ENCODE measurements at places on chromosomes 5 and 9.

DNA sequence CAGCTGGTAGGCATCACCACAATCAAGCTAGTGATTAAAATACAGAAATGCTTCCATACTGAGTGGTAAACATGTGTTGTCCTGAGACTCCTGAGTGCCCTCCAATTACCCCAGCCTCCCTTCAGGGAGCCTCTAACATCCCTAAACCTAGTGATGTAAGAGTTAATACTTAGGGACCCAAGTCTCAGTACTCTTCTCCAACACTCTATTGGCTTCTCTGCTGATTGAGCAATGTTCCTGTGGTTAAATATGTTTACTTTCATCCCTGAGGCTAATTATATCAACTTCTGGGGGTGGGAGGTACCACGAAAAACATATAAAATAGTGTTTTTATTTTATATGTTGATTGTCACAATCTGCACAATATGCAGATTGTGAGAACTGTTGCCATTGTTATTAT, 5.0 kb downstream of the GRXCR2 start:
- no peak for DNase-seq

- no peak for DNase-seq
Measured at GRCh38 chr9:35729700-35730485, 2.1 kb downstream of the TLN1 start.

GRCh38 chr5:174599992-174600391, 124.4 kb upstream of the MSX2 start:
- DNase-seq: no peak

DNA sequence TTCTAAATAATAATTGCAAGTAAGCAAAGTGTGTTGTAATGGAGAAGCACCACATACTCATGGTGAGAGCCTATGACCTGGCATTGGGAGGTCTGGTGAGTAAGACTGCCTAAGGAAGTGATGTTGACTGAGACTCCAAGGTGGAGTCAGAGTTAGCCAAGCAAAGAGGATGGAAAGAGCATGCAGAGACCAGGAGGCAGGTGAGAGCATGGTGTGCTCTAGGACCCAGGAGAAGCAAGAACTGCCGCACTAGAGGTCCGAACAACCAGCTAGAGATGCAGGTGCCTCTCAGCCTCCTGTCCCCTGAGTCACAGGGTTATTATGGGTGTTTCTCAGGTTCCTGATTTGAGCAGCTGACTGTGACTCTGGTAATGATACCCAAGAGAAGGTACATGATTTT, 27.3 kb downstream of the ANP32B start:
- no peak for DNase-seq

DNA sequence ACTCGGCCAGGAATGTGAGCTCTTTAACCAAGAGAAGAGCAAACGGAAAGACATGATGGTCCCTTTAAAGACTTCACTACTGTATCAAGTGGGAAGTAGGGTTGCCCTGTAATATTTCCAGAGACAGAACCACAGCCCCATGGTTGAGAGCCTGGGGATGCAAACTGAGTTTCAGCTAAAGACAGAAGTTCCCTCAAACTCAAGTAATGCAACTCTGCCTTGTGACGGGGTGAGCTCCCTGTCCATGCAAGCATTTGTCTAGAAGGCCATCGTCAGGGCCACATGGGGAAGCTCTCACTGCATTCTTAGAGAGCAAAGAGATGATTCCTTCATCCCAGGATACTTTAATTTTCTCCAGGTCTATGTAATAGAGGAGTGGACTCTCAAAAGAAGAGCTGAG, 82.8 kb downstream of the INSYN2B start:
- DNase-seq: no peak

DNA sequence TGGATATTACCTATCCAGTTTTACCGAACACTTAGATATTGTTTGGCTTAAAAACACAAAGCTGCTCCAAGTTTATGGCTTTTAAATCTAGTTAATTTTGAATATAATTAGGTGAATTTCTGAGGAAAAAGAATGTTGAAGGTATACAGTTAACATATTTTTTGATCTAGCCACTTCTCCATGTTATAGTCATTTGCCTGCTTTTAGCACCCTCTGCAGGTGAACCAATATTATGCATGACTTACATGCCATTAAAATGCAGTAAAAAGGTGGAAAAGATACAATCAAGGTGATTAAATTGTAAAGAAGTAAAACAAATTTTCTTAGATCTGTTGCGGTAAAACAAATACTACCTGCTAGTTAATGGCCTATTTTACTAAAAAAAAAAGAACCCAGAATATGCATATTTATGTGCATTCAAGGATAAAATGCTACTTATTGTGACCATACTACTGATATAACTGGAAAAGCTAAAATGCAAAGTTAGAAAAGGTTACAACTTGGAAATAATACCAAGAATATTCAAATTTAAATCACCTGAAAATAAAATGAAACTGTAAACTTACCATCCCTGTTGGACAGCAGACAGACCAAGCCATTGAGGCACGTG, 132.1 kb downstream of the AP3B1 start:
- DNase-seq: no peak

GRCh38 chr5:158805195-158805594, 294.5 kb downstream of the EBF1 start:
- DNase-seq: no peak

DNA sequence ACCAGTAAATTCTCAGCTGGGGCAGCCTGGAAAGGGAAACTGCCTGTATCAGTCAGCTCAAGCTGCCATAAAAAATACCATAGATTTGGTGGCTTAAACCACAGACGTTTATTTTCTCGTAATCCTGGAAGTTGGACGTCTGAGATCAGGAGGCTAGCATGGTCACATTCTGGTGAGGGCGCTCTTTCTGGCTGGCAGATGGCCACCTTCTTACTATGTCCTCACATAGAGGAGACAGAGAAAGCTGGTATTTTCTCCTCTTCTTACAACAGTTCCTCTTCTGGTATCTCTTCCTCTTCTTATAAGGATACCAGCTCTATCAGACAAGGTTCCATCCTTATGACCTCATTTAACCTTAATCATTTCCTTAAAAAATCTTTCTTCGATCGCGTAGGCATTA, 50.5 kb upstream of the RFX3 start:
- no peak for DNase-seq

Measured in activated T-cell treated with anti-CD3 and anti-CD28 coated beads for 4 hours (primary cell).